ENCODE measurements at places on chromosomes 3 and 15. TPM values are rescaled to one million over a fixed set of nuclear protein-coding genes. Genes with fewer than 3 reads are reported as not detected.
A peak's percentile ranks its signal among the peaks of the same experiment; 100 is the strongest.

DNA sequence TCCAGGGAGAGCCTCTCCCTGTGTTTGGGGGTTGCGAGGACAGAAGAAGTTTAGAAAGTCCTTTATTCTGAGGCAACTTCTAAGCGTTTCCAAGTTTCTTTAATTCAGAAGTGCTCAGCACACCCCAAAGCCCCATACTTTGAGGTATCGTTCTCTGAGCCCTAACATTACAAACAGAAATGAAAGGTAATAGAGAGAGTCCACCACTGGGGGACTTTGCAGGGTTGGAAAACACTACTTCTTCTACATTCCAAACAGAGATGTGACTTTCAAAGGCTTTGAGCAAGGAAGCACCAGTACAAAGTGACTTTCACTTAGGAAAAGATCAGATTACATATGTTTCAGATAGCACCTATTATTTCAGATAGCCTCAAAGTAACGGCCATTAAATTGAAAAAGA lies 6.2 kb upstream of the ZNF280D start:
- no peak for DNase-seq

DNA sequence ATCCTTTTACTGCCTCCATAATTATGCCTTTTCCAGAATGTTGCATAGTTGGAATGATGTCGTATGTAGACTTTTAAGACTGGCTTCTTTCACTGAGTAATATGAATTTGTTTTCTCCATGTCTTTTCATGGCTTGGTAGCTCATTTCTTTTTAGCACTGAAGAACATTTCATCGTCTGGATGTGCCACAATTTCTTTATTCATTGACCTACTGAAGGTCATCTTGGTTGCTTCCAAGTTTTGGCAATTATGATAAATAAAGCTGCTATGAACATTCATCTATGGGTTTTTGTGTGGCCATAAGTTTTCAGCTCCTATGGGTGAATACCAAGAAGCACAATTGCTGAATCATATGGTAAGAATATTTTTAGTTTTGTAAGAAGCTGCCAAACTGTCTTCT lies 23.2 kb upstream of the RARRES1 start:
- DNase-seq: no peak

GRCh38 chr3:83849106-83849730 lies 1109.6 kb upstream of the CADM2 start:
- no peak for DNase-seq

GRCh38 chr15:40297356-40297755 lies 10.4 kb downstream of the PLCB2 start:
- DNase-seq: no peak

- peak; percentile 70 for DNase-seq
Observed at GRCh38 chr3:4584456-4585249, 91.5 kb downstream of the ITPR1 start.

DNA sequence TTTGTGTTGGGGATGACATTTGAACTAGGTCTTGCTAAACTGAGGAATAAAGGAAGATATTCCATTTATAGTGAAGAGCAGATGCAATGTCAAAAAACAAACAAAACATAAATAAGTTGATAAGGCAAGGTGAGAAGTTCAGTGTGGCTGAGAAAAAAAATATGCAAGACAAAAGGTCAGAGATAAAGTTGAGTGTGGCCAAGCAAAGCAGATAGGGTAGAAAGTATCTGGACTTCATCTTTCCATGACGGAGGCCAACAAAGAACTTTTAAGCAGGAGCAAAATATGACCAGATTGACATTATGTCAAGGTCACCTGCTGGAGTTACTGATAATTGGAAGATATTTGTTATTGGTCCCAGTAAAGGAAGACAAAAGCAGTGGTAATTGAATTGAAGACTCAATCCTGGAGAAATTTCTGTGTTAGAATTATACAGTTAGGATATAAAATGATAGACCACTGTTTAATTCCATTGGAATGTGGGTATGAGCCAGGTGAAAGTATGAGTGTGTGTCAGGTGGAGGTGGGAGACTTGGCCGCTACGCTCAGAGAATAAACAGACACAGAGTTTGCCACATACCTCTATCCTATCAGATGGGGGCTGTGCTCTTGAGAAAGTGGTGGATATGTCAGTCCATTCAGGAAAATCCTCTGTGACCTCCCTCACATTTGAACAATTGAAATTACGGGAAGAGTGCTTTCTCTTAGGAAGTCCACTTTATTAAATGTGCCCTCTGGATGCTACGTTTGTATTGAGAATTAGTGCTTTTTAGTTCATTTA lies 28.1 kb downstream of the ADIPOQ start:
- DNase-seq: no peak

DNA sequence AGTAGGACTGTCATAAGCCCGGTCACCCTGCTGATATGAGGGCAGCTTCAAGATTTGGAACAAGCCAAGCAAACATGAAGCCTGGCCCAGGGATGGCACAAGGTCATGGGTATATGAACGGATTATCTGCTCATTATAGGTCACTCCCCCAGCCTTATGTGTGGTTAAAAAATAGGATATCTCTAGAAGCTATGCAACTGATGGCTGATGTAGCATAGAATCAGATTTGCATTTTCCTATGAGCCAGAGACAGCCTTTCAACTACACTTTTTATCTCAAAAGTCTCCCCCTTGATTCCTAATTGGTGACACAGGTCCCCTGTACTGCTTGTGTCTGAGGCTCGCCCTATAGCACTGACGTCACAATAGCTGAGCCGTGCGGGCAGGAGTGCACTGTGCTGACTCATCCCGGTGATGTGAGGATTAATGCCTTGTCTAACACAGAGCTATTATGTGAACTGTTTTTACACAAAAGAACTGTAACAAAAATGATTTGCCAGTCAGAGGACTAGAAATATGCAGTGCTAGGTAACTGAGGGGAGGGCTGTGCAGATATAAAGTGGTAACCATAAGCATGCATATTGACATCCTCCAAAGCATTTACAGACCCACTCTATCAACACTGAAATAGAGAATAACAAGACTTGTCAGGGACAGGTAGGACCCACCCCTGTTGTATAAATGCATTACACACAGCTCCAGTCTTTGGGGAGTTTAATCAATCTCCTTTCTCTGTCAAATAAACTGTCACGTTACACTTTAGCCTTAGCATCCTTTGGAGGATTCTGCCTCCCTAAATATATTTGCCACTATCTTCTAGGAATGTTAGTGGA lies 204.9 kb downstream of the TIGIT start:
- DNase-seq: no peak

- no peak for DNase-seq
Observed at GRCh38 chr3:101203411-101203810, 117.0 kb downstream of the IMPG2 start.

ATP13A5 gene
- not detected for polyA plus RNA-seq

TLR9 gene
- 0.29 TPM for polyA plus RNA-seq

TBC1D2B gene
- polyA plus RNA-seq: 40.2 TPM

TRPM1 gene
- not detected for polyA plus RNA-seq

All from muscle of arm (tissue), 14 donors.